ENCODE measurements at places on chromosomes 7 and 10. TPM values are rescaled to one million over a fixed set of nuclear protein-coding genes. Genes with fewer than 3 reads are reported as not detected.

DNA sequence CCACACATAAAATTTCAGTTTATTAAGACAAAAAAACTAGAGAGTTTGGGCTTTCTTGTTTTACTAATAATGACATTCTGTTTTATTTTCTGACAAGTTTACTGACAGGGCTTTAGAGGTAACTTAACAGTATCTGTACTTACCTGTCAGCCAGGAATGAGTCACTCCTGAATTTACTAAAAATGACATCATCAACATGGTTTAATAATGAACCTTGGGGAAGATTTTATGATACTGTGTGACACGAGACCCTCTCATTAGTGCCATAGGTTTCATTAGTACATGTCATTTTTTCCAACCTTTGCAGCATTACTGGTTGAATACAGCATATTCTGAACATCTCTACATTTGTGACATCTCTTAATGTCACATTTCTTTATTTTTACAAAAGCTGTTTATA, 131.1 kb downstream of the KCND2 start:
- H3K4me3 ChIP-seq: no peak overlapping the region
- H3K27me3 ChIP-seq: no peaks in the 10 kb centered on the region
- no peaks in the 10 kb centered on the region for H3K4me1 ChIP-seq
- no peak overlapping the region for H3K27ac ChIP-seq
- no peaks in the 10 kb centered on the region for H3K36me3 ChIP-seq
- no peak for DNase-seq

DNA sequence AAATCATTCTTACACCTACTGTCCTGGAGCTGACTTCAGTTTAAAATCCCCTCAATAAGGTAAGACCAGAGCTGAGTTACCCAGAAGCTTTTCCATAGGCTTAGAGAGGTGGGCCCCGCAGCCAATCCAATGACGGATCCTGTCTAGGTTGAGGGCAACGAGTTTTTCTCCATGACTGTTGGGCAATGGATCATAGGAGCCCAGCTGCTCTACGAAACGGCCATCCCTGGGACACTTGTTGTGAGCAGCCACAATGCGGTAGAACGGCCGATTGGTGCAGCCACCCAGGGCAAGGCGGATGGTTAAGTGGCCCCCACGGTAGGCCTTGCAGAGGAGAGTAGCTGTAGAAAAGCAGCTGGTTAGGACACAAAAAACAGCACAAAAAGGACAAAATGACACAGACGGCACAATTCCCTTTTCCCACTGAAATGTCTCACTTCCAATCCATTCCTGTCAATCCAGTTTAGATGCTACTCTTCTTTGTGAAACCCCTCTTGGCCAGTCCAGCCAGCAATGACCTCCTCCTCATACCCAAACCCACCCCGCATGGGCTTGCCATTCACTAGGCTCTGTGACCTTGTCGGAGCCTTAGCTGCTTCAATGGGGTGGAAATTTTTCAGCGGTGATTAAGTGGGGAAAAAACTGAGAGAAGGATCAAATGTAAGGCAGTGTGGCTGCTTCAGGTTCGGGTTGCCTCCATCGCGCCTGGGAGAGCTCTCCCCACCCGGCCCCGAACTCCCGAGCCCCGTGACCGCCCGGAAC, 580 bp downstream of the MRPS16 start:
- peak overlapping the region; percentile 94 for H3K27ac ChIP-seq
- peaks cover 31% of the 10 kb centered on the region for H3K36me3 ChIP-seq
- peak; percentile 45 for DNase-seq
- peaks cover 41% of the 10 kb centered on the region for H3K4me1 ChIP-seq

- no peak for DNase-seq
- H3K27ac ChIP-seq: no peak overlapping the region
- H3K4me1 ChIP-seq: peaks cover 5% of the 10 kb centered on the region
- peaks cover 49% of the 10 kb centered on the region for H3K27me3 ChIP-seq
- H3K36me3 ChIP-seq: no peaks in the 10 kb centered on the region
- no peak overlapping the region for H3K4me3 ChIP-seq
Measured at GRCh38 chr7:128221929-128222403, 19.1 kb upstream of the LEP start.

DNA sequence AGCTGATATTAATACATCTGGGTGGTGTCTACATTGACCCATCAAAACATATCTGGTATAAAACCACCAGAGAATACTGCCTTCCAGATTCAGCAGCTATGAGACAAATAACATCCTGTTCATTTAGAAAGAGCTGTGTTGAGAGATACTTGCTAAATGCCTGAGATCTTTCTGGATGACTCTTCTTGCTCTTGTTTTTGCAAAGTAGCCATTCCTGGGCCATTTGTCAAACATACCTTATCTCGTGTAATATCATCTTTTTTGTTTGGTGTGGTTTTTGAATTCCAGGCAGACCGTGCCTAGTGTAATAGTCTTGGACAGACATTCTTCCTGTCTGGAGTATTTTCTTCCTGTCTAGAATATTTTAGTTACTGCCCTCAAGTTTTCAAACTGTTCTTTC, 74.7 kb upstream of the PRR15 start:
- no peaks in the 10 kb centered on the region for H3K36me3 ChIP-seq
- H3K4me3 ChIP-seq: no peak overlapping the region
- H3K4me1 ChIP-seq: peaks cover 10% of the 10 kb centered on the region
- DNase-seq: no peak
- no peak overlapping the region for H3K27ac ChIP-seq
- no peaks in the 10 kb centered on the region for H3K27me3 ChIP-seq

GRCh38 chr7:105199386-105199785, 185.4 kb downstream of the KMT2E start:
- H3K4me1 ChIP-seq: no peaks in the 10 kb centered on the region
- no peak for DNase-seq
- H3K4me3 ChIP-seq: no peak overlapping the region
- H3K27ac ChIP-seq: no peak overlapping the region
- H3K36me3 ChIP-seq: peaks cover 15% of the 10 kb centered on the region
- H3K27me3 ChIP-seq: no peaks in the 10 kb centered on the region

DNA sequence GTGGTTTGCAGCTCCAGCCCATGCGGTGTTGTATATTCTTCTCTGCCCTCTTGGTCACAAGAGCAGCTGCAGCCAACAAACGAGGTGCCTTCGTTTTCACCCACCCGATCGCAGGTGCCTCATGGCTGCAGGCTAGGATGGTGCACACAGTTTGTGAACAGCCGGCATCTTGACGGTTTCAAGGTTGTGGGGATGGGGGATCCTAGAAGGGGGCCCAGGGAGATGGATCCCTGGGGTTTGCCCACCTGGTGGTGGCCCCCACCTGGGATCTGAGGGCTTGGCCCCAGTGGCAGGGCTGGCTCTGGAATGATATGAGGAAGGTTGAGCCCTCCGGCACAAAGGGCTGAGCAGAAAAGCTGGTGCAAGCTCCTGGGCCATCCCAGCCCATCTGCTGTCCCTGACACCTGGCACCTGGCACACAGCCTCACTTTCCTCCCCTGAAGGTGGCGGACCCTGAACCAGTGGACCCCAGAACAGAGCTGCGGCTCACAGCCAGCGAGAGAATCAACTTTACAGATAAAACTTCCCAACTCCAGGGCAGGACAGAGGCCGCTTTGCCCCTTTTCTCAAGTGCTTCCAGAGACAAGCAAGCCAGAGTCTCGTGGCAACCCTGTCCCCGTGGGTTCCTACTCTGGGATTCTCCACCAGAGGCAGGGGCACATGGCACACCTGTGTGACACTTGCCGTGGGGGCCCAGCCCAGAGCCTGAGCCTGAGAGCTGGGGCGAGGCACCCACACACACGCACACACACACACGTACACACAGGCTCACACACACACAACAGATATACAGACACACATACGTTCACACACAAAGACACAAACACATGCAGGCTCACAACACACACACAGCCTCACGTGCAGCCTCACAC, 177.3 kb upstream of the PPP2R2D start:
- no peaks in the 10 kb centered on the region for H3K36me3 ChIP-seq
- no peaks in the 10 kb centered on the region for H3K27me3 ChIP-seq
- no peaks in the 10 kb centered on the region for H3K4me1 ChIP-seq
- H3K4me3 ChIP-seq: no peak overlapping the region
- peak; percentile 35 for DNase-seq

GRCh38 chr7:50359995-50360925, 55.7 kb downstream of the IKZF1 start:
- H3K27ac ChIP-seq: peak overlapping the region; percentile 96
- H3K4me3 ChIP-seq: peak overlapping the region; percentile 49
- peak; percentile 85 for DNase-seq
- H3K36me3 ChIP-seq: peaks cover 79% of the 10 kb centered on the region

Gene MMD2
- total RNA-seq: not detected

Gene MOGAT3
- not detected for total RNA-seq

Gene MYPN
- not detected for total RNA-seq

Gene ADRA2A
- not detected for total RNA-seq

Gene PNLIP
- total RNA-seq: not detected
